ENCODE measurements at places on chromosomes 13 and 19. TPM values are rescaled to one million over a fixed set of nuclear protein-coding genes. Genes with fewer than 3 reads are reported as not detected.
A peak's percentile ranks its signal among the peaks of the same experiment; 100 is the strongest.

The C1QTNF9 gene
- total RNA-seq: not detected

The IGFL2 gene
- total RNA-seq: not detected

The MEIOSIN gene
- not detected for total RNA-seq

- DNase-seq: no peak
These were observed 9.9 kb downstream of the ZNF507 start for GRCh38 chr19:32355309-32355708.

GRCh38 chr19:8238251-8238650 is 29.1 kb downstream of the CERS4 start:
- DNase-seq: no peak

GRCh38 chr19:3785938-3786824 is at the start of gene MATK:
Gene MATK (minus strand): TSS chr19:3786381. CDS start chr19:3785135, 1,246 bp downstream.
- no peak for DNase-seq

GRCh38 chr19:33254245-33254824 is 28.7 kb upstream of the SLC7A10 start:
- DNase-seq: no peak

DNA sequence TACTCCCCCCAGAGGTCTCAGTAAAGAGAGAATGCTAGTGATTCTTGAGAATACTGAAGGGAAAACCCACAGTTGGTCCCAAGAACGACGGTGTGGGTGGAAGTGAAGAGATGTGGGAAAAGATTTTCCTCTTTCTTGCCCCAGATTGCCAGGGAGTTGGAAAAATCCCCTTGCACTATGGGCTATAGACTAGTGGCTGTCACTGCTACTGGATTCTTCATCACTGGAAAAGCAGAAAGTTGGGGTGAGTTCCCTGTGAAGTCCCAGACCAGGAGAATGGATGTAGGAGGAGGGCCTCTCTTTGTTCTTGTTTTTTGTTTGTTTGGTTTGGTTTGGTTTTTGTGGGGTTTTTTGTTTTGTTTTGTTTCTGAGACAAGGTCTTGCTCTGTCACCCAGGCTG is 11.4 kb downstream of the LYPD3 start:
- DNase-seq: no peak

GRCh38 chr19:19659646-19660245 is 3.7 kb downstream of the ATP13A1 start:
- no peak for DNase-seq

DNA sequence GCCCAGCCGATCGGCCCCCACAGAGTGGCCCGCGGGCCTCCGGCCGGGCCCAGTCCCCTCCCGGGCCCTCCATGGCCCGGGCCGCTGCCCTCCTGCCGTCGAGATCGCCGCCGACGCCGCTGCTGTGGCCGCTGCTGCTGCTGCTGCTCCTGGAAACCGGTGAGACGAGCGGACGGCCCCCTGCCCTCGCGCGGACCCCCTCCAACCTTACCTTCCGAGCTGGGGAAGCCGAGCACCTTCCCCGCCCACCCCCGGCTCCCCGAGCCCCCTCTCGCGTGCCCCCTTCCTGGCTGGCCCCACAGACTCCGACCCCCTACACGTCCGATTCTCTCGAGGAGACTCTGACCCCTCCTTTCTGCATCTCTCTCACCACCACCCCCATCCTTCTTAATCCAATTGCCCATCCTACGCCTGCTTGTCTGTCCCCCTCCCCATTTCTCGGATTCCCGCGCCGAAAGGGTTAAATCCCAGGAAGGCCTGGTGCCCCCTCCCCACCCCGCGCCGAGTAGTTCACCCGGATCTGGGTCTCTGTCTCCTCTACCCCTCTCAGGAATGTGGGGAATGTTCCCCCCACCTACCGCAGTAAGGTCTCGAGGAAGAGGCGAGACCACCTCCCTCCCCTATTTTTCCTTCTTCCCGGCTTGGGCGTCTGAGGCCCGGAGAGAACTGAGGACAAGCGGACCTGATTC is 502 bp downstream of the NECTIN2 start:
- no peak for DNase-seq

GRCh38 chr19:30602661-30603350 is 230.6 kb downstream of the ZNF536 start:
- DNase-seq: no peak

GRCh38 chr13:73194310-73194709 is 135.5 kb downstream of the KLF5 start:
- DNase-seq: no peak

DNA sequence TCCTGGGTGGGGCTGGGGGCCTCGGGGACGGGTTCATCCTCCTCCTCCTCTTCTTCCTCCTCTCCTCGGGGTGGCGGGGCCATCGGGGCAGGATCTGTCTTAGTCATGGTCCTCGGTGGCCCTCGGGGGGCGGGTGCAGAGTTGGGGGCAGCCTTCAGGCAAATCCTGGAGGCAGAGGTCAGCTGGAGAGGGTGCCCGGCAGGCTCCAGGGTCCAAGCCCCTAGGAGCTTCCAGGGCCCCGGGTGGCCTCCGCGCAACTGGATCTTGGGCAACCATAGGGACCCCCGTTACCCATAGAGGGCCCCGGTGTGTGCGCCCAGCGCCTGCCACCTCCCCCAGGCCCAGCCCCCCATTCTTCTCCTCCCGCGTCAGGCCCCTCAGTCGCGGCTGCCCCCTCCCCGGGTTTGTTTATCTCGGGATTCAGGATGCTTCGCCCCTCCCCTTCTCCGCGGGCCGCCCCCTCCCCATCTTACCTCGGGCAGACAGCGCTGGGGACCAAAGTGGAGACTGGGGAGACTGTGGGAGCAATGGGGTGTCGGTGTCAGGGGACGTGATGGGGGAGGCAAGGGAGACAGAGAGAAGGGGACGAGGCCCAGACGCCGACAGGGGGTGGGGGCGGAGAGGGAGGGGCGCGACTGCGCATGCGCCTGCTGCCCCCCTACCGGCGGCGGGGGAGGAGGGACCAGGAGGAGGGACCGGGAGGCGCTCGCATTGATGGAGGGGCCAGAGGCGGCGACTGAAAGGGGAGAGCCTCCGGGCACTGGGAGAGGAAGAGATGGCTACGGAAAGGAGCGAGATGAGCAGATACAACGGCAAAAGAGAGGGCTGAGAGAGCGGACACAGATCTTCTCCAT is at the start of gene CLIP3:
Gene CLIP3, minus strand, starts transcription at position 623 of the 854 bp plus-strand sequence. Its CDS starts 516 bp downstream, at position 107.
- peak; percentile 55 for DNase-seq

- no peak for DNase-seq
These were observed 4.6 kb downstream of the LRRC4B start for GRCh38 chr19:50563597-50563996.

GRCh38 chr19:1445932-1446712 is 3.8 kb upstream of the APC2 start:
- DNase-seq: no peak

GRCh38 chr19:18941628-18942354 is 774 bp upstream of the HOMER3 start:
- DNase-seq: no peak

- DNase-seq: no peak
These were observed 205.0 kb upstream of the RFC3 start for GRCh38 chr13:33612641-33613638.

DNA sequence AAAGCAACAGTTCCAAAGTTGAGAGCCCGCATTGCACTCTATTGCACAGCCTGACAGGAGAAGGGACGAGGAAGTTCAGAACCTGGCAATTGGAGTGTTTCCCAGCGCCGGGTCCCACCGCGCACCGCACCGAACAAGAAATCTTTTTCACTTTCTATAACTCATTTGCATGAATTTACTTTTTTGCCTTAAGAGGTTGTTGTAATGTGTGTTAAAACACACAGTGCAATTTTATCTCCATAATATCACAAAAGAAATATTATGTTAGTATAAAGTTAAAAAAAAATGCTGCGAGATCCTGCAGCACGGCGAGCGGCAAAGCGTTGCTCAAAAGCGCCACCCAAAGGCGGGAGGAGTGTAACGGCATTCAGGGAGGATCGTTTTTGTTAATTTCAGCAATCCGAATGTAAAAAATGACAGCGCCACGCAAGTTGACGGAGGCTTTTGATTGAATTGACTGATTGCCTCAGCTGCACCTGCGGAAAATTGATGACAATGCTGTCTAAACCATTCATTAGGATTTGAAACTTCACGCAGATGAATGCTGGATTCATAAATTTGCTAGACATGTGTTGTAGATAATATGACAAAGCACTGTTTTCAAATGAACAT is 303.6 kb upstream of the ZNF507 start:
- DNase-seq: peak; percentile 12

- DNase-seq: no peak
These were observed 506 bp upstream of the MRPL34 start for GRCh38 chr19:17305216-17305516.

- no peak for DNase-seq
These were observed 396 bp downstream of the RTN2 start for GRCh38 chr19:45496349-45496953.

DNA sequence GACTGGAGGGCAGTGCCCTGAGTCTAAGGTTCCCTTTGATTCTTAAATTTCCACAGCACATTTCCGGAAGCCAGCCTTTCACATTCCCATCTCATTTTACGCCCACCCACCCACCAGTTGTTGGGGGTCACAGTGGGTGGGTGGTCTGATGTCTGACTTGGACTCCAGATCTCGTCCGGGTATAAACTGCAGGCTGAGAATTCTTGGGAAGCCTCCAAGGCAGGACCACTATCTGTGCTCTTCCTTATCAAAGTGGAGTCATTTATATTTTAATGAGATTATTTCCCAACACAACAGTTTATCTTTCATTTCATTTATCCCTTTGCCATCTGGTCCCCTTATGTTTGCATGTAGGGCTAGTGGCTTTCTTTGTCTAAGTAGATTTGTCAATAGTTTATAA is 3.6 kb upstream of the FAM124A start:
- DNase-seq: no peak

Data from LHCN-M2 (cell line).